KG1 (cell line): ENCODE measurements at places on chromosomes 3 and 15.

DNA sequence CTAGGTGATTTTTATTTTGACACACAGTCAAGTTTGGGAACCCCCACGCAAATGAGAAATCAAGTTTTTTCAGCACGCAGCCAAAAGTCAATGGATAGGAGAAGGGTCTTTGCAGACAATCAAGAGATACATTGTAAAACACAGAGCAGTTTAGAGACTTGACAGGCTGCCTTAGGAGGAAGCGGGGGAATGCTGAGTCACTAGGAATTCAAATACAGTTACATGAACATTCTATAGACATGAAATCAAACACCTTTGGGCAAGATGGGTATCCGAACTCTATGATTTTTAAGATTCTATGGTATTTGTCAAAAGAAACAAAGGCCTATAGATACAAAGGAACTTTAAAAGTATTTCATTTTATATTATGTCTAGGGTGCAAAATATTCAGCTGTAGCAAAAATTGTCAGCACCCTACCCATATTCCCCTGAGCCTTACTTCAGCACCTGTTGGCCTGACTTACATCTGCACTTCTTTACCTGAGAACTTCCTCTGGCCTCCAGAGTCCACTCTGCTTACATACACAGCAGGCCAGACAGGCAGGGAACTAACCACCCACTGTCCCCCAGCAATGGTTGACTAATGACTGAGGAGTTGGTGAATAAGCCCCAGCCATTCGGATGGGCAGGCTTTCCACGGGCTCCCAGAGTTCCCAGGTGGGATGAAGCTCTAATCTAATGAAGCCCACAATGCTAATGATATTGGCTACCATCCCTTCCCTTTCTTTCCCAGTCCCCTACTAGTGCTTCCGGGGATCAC, 289.3 kb upstream of the RORA start:
- DNase-seq, result no peak

DNA sequence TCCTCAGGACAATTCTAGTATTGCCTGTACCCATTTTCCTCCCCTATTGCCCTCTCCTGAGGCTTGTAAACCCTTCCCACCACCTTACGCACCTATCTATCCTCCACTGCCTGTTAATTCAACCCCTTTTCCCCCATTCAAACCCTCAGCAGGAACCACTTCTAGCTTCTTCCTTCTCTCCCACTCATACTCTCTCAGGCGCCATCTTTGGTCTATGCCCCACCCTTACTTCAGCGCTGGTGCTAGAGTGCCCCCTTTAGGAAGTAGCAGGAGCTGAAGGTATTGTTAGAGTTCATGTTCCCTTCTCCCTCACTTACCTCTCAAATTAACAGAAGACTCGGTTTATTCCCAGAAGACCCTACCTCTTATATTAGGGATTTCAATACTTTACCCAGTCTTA, 121.8 kb upstream of the NLGN1 start:
- DNase-seq, result no peak

DNA sequence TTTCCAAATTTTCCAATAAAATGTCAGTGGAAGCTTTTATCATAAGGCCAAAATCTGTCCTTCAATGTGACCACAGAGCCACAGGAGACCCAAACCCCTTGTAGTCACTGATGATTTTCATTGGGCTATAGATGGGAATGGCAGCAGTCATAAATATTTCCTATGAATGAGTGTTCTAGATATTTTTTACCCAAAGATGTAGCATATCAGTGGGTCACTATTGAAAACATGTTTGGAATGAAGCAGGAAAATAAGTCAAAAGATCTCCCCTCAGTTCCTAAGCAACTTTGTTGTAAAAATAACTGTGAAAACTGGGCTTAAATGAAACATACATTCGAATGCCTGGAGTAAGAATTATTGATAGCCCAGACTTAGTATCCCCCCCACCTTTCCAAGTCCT, 49.0 kb downstream of the NKIRAS1 start:
- DNase-seq, result no peak

- no peak for DNase-seq
Observed at GRCh38 chr3:185926445-185926844, 11.4 kb downstream of the TRA2B start.

GRCh38 chr3:8239718-8240695, 261.6 kb upstream of the LMCD1 start:
- DNase-seq, result peak; percentile 44

DNA sequence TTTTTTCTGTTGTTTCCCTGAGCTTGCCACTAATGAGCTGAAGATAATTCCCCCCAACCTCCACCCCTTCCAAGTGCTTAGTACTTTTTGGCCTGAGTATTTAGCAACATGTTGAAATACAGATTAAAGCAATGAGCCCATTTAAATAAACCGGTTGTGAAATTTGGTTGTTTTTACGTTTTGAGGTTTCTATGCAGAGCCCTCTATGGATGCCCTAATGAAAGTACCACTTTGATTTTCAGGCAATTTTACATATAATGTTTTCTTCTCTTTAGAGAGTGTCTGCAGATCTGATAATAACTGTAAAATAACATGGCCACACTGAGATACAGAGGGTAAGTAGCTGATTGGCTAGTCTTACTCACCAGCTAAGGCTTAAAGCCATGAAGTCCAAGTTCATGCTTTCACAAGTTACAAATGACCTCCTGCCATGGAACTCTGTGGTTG, 139.4 kb upstream of the SLC7A14 start:
- no peak for DNase-seq

- no peak for DNase-seq
Observed at GRCh38 chr3:105532251-105532650, 165.5 kb downstream of the ALCAM start.

DNA sequence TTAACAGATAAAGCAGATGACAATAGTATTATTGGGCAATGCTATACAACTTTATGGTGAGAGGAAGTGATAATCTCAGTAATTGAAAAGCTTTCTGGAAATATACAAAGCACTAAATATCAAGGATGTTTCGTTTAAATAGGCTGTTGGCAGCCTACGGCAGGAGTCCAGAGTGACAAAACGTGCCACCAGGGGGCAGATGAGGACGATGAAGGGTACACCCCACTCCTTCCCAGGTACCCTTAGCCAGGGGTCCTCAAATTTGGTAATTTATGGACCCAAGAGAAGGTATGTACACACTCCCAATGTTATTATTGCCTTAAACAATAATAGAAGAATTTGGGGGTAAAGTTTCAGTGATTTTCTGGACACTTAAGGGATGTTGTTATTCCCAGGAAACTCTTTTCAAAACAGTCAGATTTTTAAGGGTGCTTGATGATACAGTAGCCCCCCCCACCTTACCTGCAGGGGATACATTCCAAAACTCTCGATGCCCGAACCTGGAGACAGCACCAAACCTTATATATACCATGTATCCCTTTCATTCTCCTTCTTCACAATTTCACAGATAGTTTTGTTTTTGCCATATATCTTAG, 1.4 kb upstream of the MAGEL2 start:
- DNase-seq, result peak; percentile 7

- DNase-seq, result no peak
Observed at GRCh38 chr3:32437896-32438295, 46.2 kb downstream of the CMTM7 start.

DNA sequence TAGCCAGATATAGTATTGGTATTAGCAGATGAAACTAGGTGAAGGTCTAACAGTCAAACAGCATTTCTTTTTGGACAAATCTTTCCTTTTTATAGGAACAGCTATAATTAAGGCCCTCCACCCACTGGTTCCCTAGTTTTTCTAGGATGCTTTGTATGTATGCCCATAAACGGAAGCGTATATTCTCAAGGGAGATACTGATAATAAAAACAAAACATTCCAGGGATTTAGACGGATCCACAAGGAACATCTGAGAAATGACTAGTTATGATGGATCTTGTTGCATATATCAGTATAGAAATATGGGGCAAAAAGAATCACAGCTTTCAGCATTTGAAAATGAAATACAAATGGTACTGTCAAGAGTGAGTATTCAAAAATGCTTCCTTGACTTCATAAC, 22.5 kb downstream of the LRRC28 start:
- DNase-seq, result no peak

DNA sequence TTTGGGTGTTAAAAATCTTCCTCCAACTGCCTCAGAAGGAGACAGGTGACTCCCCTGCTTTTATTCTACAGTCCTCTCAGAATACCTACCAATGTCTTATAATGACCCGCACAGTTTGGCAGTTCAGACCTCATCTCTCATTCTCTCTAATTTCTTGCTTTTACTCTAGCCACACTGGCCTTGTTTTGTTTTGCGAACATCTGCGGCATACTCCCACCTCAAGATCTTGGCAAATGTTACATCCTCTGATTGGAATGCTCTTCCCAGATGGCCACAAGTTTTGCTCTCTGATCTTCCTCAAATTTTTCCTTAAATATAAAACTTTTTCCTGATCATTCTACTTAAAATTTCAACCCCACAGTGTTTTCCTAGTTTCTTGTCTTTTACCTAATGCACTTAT, 94.1 kb downstream of the PLSCR2 start:
- no peak for DNase-seq

DNA sequence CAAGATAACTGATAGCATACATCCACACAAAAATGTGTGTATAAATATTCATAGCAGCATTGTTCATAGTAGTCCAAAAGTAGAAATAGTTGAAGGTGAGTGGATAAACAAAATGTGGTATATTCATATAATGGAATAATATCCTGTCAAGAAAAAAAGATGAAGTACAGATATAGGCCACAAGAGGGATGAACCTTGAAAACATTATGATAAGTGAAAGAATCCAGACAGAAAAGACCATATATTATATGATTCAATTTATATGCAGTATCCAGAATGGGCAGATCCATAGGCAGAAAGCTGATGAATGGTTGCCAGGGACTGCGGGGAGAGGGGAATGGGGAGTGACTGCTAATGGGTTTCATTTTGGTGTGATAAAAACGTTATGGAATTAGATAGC, 54.3 kb upstream of the TNIK start:
- DNase-seq, result no peak

- no peak for DNase-seq
Observed at GRCh38 chr3:30199855-30200254, 406.5 kb upstream of the TGFBR2 start.

DNA sequence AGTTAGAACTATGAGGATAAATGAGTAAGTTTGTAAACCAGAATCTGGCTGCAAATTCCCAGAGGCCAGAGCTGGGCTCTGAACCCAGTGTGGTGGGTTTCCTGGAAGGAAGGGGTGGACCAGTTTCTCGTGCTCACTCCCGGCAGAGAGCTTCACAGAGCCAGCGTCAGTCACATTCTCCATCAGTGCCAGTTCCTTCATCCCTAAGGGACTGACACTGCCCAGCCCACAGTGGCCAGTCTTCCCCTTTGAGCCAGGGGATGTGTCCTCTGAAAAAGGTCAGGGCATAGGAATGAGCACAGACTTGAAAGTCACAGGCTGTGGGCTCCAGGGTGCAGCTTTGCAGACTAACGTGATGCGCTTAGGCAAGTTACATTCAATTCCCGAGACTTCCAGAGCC, 135.8 kb upstream of the HACD2 start:
- DNase-seq, result no peak

DNA sequence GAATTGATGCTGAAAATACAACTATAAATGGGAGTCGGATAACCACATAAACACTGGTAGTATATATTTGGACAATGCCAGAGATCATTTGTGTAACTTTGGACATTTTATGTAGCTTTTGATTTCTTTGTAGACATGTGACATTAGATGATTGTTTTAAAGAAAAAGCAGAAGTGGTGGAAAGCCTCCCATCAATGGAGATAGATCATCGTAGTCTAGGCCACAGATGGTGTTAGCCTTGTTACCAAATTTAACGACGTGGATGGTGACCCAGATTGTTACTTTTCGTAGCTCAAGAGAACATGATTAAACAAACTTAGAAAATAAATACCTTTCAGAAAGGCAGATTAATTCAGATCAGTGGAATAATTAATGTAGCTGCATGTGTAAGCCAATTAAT, 8.8 kb downstream of the CACNA1D start:
- no peak for DNase-seq

DNA sequence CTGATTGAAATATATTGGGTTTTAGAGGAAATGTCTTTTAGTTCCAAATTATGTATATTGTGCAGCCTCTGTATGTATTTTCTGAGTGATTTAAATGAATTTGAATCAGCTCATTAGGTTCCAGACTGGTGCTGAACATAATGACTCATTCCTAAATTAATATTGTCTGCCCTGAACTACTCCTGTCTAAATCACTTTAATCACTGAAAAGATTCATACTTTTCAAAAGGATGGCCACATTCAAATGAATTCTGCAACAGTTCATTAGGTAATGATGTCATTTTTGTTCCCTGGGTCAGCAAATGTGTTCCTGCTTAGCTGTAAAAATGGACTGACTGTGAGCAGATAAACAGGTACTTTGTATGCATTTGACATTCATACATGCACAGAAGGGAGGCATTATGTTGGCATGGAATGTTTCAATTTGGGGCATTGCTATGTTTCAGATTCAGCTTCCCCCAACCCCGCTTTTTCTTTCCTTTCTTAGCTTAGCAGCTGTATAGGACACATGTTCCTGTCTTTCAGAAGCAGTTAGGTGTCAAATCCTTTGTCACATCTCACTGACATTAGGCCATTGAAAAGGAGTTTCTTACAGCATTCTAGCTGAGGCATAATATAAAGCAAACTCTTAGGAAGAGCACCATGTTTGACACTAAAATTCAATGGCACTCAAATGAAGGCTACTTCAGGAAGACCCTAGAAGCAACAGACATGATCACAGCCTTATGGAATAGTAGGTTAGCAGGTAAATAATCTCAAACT, 318.5 kb upstream of the ARPP21 start:
- no peak for DNase-seq

- no peak for DNase-seq
Observed at GRCh38 chr3:11563865-11564185, 79.9 kb downstream of the VGLL4 start.

DNA sequence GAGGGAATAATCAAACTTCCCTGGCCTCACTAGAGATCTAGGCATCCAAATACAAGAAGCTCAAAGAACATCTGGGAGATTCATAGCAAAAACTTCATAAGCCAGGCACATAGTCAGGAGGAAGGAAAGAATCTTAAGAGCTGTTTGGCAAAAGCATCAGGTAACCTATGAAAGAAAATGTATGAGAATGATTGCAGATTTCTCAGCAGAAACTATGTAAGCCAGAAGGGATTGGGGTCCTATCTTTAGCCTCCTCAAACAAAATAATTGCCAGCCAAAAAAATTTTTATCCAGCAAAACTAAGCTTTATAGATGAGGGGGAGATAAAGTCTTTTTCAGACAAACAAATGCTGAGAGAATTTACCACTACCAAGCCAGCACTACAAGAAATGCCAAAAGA, 1036.3 kb downstream of the TBL1XR1 start:
- DNase-seq, result no peak

DNA sequence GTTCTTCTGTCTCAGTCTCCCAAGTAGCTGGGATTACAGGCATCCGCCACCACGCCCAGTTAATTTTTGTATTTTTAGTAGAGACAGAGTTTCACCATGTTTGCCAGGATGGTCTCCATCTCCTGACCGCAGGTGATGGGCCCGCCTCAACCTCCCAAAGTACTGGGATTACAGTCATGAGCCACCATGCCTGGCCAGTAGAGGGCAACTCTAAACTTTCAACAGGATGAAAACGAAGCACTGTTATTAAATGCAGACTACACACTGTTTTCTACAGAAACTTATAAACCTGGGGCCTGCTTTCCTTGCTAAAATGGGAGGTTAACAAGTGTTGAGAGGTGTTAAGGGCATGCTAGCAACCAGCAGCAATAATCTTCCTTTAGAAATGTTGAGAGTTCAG, 7.6 kb downstream of the ARPC4 start:
- DNase-seq, result no peak

- DNase-seq, result no peak
Observed at GRCh38 chr3:134229038-134229437, 21.6 kb downstream of the RYK start.
